Memory B cell (primary cell): ENCODE measurements at places on chromosomes 13 and 19.

DNA sequence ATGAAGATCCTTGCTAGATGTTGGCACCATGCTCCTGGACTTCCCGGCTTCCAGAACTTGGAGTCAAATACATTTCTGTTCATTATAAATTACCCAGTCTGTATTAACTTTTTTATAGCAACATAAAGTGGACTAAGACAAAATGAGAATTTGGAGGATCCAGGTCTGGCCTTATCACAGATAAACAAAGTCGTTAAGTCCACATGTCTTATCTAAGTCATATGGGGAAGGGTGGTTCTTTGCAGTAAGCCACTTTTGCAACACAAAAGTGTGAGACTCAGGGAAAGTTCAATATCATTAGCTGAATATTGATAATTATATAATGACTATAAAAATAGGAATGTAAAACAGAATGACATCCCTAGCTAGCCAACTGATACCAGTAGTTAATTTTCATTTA is 91.6 kb upstream of the SIAH3 start:
- H3K4me3 ChIP-seq, result no peak overlapping the region
- DNase-seq, result no peak
- H3K36me3 ChIP-seq, result no peaks in the 10 kb centered on the region
- peaks cover 4% of the 10 kb centered on the region for H3K27me3 ChIP-seq

DNA sequence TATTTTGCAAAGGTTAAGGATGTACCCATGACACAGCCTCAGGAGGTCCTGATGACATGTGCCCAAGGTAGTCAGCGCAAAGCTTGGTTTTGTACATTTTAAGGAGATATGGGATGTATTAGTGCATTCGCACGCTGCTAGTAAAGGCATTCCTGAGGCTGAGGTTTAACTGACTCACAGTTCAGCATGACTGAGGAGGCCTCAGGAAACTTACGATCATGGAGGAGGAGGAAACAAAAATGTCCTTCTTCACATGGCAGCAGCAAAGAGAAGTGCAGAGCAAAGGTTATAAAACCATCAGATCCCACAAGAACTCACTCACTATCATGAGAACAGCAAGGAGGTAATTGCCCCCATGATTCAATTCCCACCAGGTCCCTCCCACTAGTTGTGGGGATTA is 1017.4 kb downstream of the EFNB2 start:
- H3K36me3 ChIP-seq, result no peaks in the 10 kb centered on the region
- H3K27me3 ChIP-seq, result no peaks in the 10 kb centered on the region
- no peak overlapping the region for H3K27ac ChIP-seq
- H3K4me1 ChIP-seq, result no peaks in the 10 kb centered on the region
- DNase-seq, result no peak

- no peaks in the 10 kb centered on the region for H3K36me3 ChIP-seq
- H3K4me1 ChIP-seq, result no peaks in the 10 kb centered on the region
- no peak overlapping the region for H3K27ac ChIP-seq
- no peaks in the 10 kb centered on the region for H3K27me3 ChIP-seq
- H3K4me3 ChIP-seq, result no peak overlapping the region
Observed at GRCh38 chr13:84430446-84430845, 548.2 kb upstream of the SLITRK1 start.

GRCh38 chr19:2207991-2208860 is 27.9 kb downstream of the PLEKHJ1 start:
- H3K27ac ChIP-seq, result no peak overlapping the region
- peaks cover 9% of the 10 kb centered on the region for H3K4me1 ChIP-seq
- no peaks in the 10 kb centered on the region for H3K27me3 ChIP-seq
- peaks cover 20% of the 10 kb centered on the region for H3K36me3 ChIP-seq
- DNase-seq, result peak; percentile 46

- peaks cover 10% of the 10 kb centered on the region for H3K4me1 ChIP-seq
- H3K27me3 ChIP-seq, result no peaks in the 10 kb centered on the region
- no peaks in the 10 kb centered on the region for H3K36me3 ChIP-seq
- no peak overlapping the region for H3K4me3 ChIP-seq
- no peak for DNase-seq
- peak overlapping the region; percentile 58 for H3K27ac ChIP-seq
Observed at GRCh38 chr13:110536006-110536693, 25.4 kb downstream of the RAB20 start.

DNA sequence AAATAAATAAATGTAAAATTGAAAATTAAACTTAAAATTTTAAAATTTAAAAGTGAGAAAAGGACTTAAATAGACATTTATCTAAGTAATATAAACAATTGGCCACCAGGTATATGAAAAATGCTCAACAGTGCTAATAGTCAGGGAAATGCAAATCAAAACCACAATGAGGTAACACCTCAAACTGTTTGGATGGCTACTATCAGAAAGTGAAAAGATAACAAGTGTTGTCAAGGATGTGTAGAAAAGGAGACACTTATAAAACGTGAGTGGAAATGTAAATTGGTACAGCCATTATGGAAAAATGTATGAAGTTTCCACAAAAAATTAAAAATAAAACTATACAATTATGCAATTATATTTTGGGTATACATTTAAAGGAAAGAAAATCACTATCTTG is 752.2 kb downstream of the EFNB2 start:
- H3K4me1 ChIP-seq, result no peaks in the 10 kb centered on the region
- no peaks in the 10 kb centered on the region for H3K27me3 ChIP-seq
- H3K36me3 ChIP-seq, result no peaks in the 10 kb centered on the region
- no peak overlapping the region for H3K27ac ChIP-seq

GRCh38 chr13:51222686-51223559 is 725 bp downstream of the FAM124A start:
- no peaks in the 10 kb centered on the region for H3K36me3 ChIP-seq
- H3K27me3 ChIP-seq, result peaks cover 10% of the 10 kb centered on the region
- H3K27ac ChIP-seq, result no peak overlapping the region
- peak; percentile 3 for DNase-seq

DNA sequence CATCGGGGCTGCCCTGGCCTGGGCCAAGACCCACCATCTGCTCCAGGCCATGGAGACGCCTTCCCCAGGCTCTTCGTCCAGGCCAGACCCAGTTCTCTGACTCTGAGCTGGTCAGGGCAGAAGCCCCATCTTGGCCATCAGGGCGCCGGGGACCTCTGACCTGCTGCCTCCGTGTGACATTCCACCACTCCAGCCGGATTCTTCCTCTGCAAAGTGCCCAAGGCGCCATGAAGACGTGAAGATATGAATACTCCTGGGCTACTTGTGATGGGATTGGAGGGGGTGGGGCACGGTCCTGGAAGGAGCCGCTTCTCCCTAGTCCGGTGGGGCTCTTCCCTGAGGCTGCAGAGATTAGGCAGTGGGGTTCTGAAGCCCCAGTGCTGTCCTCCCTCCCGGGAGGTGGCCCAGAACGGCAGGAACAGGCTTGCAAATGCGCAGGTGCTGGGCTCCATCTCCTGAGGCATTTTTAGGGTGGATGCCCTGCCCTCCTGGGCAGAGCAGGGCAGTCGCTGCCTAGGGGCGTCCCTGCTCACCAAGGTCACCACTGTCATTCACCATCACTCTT is 26.0 kb upstream of the SLC7A10 start:
- H3K4me3 ChIP-seq, result no peak overlapping the region
- no peak overlapping the region for H3K27ac ChIP-seq

DNA sequence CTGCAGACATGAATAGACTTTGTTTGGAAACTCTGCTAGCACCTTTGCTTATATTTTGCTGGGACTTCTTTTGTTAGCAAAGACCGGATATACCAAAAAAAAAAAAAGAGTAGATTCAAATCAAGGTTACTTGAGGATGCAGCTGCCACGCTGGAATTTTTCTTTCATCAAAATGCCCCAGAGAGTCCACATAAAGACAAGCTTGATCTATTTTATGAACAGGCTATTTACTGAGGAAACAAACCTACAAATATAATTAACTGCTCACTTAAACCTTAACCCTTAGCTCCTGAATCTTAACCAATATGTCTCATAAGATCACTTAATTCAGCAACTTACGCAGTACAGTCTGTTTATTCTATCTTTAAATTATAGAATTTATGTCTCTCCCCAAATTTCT is 27.1 kb upstream of the DOCK9 start:
- H3K27me3 ChIP-seq, result peaks cover 2% of the 10 kb centered on the region
- H3K4me3 ChIP-seq, result no peak overlapping the region
- H3K27ac ChIP-seq, result no peak overlapping the region
- DNase-seq, result no peak

- no peaks in the 10 kb centered on the region for H3K36me3 ChIP-seq
- peak overlapping the region; percentile 47 for H3K27ac ChIP-seq
- H3K4me3 ChIP-seq, result peak overlapping the region; percentile 82
- peaks cover 37% of the 10 kb centered on the region for H3K27me3 ChIP-seq
- peaks cover 22% of the 10 kb centered on the region for H3K4me1 ChIP-seq
Observed at GRCh38 chr19:18612051-18612771, 459 bp upstream of the TMEM59L start.

DNA sequence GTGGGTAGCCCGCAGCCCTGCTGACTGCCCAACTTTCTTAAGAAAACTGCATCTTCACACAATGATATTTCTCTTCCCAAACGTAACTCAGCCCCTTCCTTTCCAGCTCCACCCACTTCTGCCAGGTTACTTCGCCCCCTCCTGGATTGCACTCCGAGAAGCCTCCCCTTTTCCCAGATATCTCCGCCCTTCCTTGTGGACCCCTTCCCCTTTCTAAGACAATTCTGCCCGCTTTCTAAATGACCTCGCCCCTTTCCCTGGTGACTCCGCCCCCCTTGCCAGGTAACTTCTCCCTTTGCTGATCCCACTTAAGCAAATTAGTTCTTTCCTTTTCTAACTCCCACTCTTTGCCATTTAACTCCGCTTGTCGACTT is 2.6 kb downstream of the VSIG10L start:
- H3K4me3 ChIP-seq, result peak overlapping the region; percentile 98
- peaks cover 2% of the 10 kb centered on the region for H3K36me3 ChIP-seq
- peak overlapping the region; percentile 53 for H3K27ac ChIP-seq
- H3K4me1 ChIP-seq, result peaks cover 29% of the 10 kb centered on the region
- DNase-seq, result no peak
- H3K27me3 ChIP-seq, result no peaks in the 10 kb centered on the region

DNA sequence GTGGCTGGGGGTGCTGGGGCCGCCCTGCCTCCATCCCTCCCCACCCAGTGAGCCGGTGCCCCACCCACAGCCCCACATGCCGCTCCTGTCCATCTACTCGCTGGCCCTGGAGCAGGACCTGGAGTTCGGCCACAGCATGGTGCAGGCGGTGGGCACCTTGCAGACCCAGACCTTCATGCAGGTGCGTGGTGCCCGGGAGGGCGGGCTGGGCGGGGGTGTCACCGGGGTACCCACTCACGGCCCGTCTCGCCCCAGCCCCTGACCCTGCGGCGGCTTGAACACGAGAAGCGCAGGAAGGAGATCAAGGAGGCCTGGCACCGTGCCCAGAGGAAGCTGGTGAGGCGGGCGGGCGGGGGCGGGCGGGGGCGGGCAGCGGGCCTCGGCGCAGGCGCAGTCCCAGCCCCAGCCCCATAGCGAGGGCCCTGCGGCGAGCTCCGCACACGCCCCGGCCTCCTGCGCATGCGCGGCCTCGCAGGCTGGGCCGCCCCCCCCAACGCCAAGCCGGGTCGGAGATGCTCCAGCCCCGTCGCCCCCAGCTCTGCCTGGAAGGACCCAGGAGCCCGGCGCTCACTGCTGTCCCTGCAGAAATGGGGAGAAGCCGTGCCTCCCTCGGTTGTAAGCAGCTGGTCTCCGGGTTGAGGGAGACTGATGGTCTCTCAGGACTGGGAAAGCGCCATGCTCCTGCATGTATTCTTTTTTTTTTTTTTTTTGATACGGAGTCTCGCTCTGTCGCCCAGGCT is 7.7 kb downstream of the ARHGAP45 start:
- peaks cover 26% of the 10 kb centered on the region for H3K4me1 ChIP-seq
- peak overlapping the region; percentile 89 for H3K27ac ChIP-seq
- peak; percentile 84 for DNase-seq
- H3K36me3 ChIP-seq, result peaks cover 19% of the 10 kb centered on the region

GRCh38 chr13:110531671-110532083 is 29.8 kb downstream of the RAB20 start:
- no peaks in the 10 kb centered on the region for H3K36me3 ChIP-seq
- no peak overlapping the region for H3K27ac ChIP-seq
- peaks cover 3% of the 10 kb centered on the region for H3K4me1 ChIP-seq
- no peak for DNase-seq
- no peaks in the 10 kb centered on the region for H3K27me3 ChIP-seq

DNA sequence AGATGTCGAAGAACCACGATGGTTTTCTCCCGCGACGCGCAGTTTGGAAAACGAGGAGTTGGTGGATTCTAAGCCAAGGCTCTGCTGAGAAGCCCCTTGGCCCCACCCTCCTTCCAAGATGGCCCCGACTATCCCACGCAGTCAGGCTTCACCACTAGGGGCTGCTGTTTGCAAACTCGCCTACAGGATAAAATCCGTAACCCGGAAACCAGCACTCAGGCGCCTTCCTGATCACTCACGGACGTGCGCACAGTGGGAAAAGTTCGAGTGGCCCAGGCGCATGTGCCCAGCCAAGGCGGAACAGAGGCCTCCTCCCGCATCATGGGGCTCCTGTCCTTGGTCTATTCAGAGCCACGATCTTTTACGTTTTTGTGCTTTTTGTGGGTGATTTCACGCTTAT is 19.2 kb upstream of the UQCR11 start:
- H3K36me3 ChIP-seq, result peaks cover 16% of the 10 kb centered on the region
- H3K27me3 ChIP-seq, result no peaks in the 10 kb centered on the region
- peak; percentile 49 for DNase-seq
- peak overlapping the region; percentile 28 for H3K27ac ChIP-seq
- peaks cover 4% of the 10 kb centered on the region for H3K4me1 ChIP-seq

- H3K4me1 ChIP-seq, result no peaks in the 10 kb centered on the region
- no peak overlapping the region for H3K4me3 ChIP-seq
- H3K27me3 ChIP-seq, result no peaks in the 10 kb centered on the region
- H3K27ac ChIP-seq, result no peak overlapping the region
Observed at GRCh38 chr13:34308725-34309124, 490.8 kb downstream of the RFC3 start.

GRCh38 chr13:51111997-51112396 is 923 bp upstream of the C13orf42 start:
- no peaks in the 10 kb centered on the region for H3K36me3 ChIP-seq
- H3K27ac ChIP-seq, result no peak overlapping the region
- no peaks in the 10 kb centered on the region for H3K4me1 ChIP-seq

DNA sequence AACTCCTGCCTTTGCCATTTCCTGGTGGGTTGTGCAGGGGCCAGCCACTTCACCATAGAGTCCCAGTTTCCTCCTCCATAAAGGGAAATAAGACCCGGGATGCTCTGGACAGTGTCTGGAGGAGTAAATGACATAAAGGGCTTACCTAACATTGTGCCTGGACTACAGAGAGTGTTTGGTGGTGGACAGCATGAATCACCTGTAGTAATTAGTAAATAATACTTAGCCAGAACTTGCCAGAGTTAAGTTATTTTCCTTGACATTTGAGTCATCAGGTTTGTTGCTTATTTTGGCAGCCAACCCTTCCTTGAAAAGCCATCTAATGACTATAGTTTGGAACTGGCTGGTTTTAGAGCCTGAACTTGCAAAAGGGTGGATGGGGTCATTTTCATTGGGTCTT is 159.2 kb downstream of the SLC7A1 start:
- peaks cover 11% of the 10 kb centered on the region for H3K27me3 ChIP-seq
- no peaks in the 10 kb centered on the region for H3K36me3 ChIP-seq
- H3K4me1 ChIP-seq, result peaks cover 10% of the 10 kb centered on the region
- no peak overlapping the region for H3K27ac ChIP-seq
- DNase-seq, result no peak
- no peak overlapping the region for H3K4me3 ChIP-seq
